Epithelial cell of umbilical artery (primary cell): ENCODE measurements at places on chromosomes 6 and 20. TPM values are rescaled to one million over a fixed set of nuclear protein-coding genes. Genes with fewer than 3 reads are reported as not detected.

Gene TXLNB
- total RNA-seq, result under 0.01 and 0.15 TPM in 2 replicates

Gene PAK1IP1
- 29.6 and 37.1 TPM in 2 replicates for total RNA-seq

Gene DEFB118
- not detected in 2 replicates for total RNA-seq

Gene RNF146
- total RNA-seq, result 42.6 and 48.3 TPM in 2 replicates

Gene IMPG1
- under 0.01 TPM in 1 of 2 replicates, not detected in the other for total RNA-seq

Gene BIRC7
- total RNA-seq, result not detected in 2 replicates

Gene ADAM33
- total RNA-seq, result 0.32 and 0.76 TPM in 2 replicates

Gene HLA-DQB2
- not detected in 2 replicates for total RNA-seq

Gene PMEPA1
- total RNA-seq, result 2.3 and 19.2 TPM in 2 replicates

Gene C20orf141
- not detected in 2 replicates for total RNA-seq

Gene FAM217A
- not detected in 2 replicates for total RNA-seq

Gene HLA-DQB1
- not detected in 2 replicates for total RNA-seq

Gene MCM9
- 10.7 and 12.8 TPM in 2 replicates for total RNA-seq

Gene HEY2
- total RNA-seq, result 10.5 and 15.3 TPM in 2 replicates

Gene UBD
- 0.32 and 1.2 TPM in 2 replicates for total RNA-seq

Gene METTL24
- not detected in 2 replicates for total RNA-seq

Gene ZC3H12D
- not detected in 2 replicates for total RNA-seq

Gene C20orf202
- not detected in 2 replicates for total RNA-seq

Gene PEX6
- 13.3 and 26.4 TPM in 2 replicates for total RNA-seq

Gene KCNK15
- under 0.01 TPM in 1 of 2 replicates, not detected in the other for total RNA-seq

Gene EFCAB8
- under 0.01 TPM in 1 of 2 replicates, not detected in the other for total RNA-seq

Gene PIM1
- total RNA-seq, result 3.2 and 3.6 TPM in 2 replicates

Gene PROKR2
- under 0.01 TPM in 1 of 2 replicates, not detected in the other for total RNA-seq

Gene RIPPLY2
- not detected in 2 replicates for total RNA-seq

Gene LKAAEAR1
- 0.97 TPM in 1 of 2 replicates, not detected in the other for total RNA-seq

Gene GNRH2
- total RNA-seq, result 0.30 TPM in 1 of 2 replicates, not detected in the other

Gene FRK
- under 0.01 TPM in 1 of 2 replicates, not detected in the other for total RNA-seq

Gene EYA2
- total RNA-seq, result not detected in 2 replicates

Gene CDH4
- total RNA-seq, result under 0.01 and 0.46 TPM in 2 replicates

Gene NOP56
- 234 and 264 TPM in 2 replicates for total RNA-seq

Gene FILIP1
- 12.2 and 16.2 TPM in 2 replicates for total RNA-seq

Gene HINT3
- 19.5 and 31.3 TPM in 2 replicates for total RNA-seq

Gene SSTR4
- total RNA-seq, result not detected in 2 replicates

Gene CGA
- total RNA-seq, result not detected in 2 replicates

Gene LY6G6C
- total RNA-seq, result not detected in 2 replicates

Gene SAMD3
- not detected in 2 replicates for total RNA-seq

Gene EMILIN3
- total RNA-seq, result under 0.01 TPM in 1 of 2 replicates, not detected in the other

Gene C6orf141
- total RNA-seq, result 2.6 and 2.7 TPM in 2 replicates

Gene ARFGEF2
- 34.1 and 42.4 TPM in 2 replicates for total RNA-seq

Gene PKIB
- 0.76 and 0.97 TPM in 2 replicates for total RNA-seq

Gene SMPDL3A
- 4.2 and 5.0 TPM in 2 replicates for total RNA-seq

Gene PI16
- total RNA-seq, result not detected in 2 replicates

Gene SMLR1
- total RNA-seq, result not detected in 2 replicates

Gene DNAH8
- total RNA-seq, result 0.65 and 0.76 TPM in 2 replicates

Gene B3GALT4
- total RNA-seq, result 1.6 and 3.3 TPM in 2 replicates

Gene HLA-A
- 239 and 394 TPM in 2 replicates for total RNA-seq

Gene NKX2-2
- not detected in 2 replicates for total RNA-seq

Gene CNR1
- total RNA-seq, result not detected in 2 replicates
